ENCODE measurements at places on chromosomes 2 and 18.

GRCh38 chr2:240465765-240466578 is 30.5 kb downstream of the GPC1 start:
- DNase-seq: no peak

GRCh38 chr2:211103989-211104388 is 547.6 kb downstream of the CPS1 start:
- no peak for DNase-seq

- no peak for DNase-seq
Measured at GRCh38 chr2:189628817-189629530, 32.3 kb upstream of the ASNSD1 start.

DNA sequence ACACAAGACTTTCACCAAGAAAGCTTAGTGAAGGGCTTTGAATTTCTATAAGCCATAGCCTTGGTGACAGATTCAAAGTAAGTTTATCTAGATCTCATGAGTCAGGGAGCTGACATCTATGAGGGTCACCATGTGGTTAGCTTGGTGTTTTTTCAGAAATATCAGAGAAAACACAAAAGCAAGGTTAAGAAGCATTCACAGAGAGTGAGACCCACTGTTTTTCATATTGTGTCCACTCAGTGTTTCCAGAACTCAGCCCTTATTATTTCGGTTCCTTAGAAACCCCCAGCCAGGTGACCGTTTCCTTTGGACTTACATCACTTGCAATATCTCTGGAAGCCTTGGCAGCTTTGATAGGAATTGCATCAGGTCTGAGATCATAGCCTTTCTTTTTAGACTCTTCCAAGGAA is 76.6 kb downstream of the NEB start:
- DNase-seq: no peak

- no peak for DNase-seq
Measured at GRCh38 chr2:3504741-3505140, 14.6 kb downstream of the ADI1 start.
